ENCODE measurements at places on chromosomes 2 and 18.

DNA sequence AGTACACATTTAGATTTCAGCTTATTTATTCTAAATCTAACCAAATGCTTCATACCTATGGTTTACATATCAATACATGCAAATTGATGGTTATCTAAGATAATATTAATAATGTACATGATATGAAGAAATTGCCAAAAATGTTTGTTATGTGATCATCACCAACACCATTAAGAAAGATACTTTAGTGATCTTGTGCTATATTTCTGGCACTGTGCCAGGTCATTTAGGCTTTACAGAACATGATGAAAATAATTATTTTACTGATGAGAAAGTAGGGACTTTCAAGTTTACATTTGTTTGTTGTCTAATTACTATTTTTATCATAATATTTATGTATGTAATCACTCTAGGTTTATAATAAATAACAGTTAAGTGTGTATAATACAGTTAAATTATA, 158.3 kb downstream of the GULP1 start:
- no peak for DNase-seq

DNA sequence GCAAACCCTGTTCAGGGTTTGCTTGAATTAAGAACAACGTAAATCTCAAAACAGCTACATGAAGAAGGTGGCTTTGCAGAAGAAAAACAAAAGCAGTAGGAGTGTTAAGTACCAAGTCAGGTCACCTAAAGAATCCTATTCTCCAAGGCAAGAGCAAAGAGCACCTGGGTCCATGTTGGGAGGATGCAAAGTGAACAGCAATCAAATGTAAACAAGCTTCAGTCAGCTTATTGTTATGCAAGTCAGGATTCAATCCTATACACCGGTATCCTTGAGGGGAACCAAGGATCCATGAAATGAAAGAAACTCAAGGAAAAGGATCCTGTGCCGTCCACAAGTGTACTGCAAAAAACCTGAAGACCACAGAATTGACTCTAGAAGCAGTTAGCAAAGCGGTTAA, 261.0 kb upstream of the DDX18 start:
- no peak for DNase-seq

DNA sequence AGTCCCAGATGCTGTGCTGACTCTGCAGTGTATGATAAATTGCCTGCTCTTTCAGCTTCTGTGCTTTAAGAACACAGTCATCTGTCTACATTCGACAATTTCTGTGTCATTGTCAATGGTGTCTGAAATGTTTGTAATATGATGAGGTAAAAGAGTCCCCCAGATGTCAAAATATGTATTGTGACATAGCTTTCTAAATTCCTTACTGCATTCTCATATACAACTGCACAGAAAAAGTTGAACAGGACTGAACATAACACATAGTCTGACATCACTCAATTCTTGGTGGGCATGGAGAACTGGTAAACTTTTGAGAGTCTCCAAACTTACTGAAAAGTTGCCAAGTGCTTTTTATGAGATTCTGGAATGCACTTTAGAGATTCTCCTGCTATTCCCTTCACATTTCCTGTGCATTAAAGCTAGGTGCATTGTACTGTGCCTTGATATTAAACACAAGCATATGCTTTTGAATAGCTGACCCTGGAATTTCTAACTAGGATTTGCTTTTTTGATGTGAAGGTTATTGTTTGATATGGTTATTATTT, 48.1 kb upstream of the ARHGAP28 start:
- no peak for DNase-seq

DNA sequence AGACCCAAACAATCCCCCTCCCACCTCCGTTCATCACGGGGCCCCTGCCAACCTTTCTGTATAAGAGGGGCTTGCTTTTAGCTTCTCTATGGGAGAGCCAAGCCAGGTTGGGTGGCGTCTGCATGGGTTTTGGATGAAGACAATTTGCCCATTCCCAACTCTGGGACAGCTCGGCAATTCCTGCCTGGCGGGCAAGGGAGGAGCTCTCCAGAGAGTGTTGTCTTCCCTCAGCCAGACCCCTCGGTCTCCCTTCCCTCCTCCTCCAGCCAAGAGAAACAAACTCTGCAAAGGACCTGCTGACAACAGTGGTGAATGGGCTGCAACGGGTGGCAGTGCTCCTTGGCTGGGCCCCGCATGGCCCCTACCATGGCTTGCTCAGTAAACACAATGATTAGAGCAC, 267.2 kb upstream of the HDAC4 start:
- DNase-seq: no peak

DNA sequence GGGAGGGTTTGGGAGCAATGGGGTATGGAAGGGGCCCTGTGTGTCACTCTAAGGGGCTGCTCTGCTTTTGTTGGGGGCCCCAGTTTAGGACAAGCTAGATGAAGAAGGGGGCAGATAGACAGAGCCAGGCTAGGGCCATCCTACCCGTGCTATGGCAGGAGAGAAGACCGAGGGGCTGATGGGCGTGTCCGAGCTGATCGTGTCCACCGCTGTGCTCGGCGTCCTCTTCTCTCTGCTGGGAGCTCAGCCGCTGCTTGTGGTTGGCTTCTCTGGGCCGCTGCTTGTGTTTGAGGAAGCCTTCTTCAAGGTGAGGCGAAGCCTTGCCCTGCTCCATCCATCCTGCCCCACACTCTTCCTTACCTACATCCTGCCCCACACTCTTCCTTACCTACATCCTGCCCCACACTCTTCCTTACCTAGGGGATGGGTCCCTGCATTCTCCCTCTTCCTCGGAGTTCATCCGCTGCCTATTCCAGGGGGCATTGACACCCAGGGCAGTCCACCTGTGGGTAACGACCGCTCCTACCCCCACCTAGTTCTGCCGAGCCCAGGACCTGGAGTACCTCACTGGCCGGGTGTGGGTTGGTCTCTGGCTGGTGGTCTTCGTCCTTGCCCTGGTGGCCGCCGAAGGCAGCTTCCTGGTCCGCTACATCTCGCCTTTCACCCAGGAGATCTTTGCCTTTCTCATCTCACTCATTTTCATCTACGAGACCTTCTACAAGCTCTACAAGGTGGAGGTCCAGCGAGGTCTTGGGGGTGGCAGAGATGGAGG, 8.9 kb downstream of the SLC4A3 start:
- DNase-seq: no peak

- no peak for DNase-seq
Measured at GRCh38 chr18:49055754-49056172, 105.0 kb upstream of the SMAD7 start.

DNA sequence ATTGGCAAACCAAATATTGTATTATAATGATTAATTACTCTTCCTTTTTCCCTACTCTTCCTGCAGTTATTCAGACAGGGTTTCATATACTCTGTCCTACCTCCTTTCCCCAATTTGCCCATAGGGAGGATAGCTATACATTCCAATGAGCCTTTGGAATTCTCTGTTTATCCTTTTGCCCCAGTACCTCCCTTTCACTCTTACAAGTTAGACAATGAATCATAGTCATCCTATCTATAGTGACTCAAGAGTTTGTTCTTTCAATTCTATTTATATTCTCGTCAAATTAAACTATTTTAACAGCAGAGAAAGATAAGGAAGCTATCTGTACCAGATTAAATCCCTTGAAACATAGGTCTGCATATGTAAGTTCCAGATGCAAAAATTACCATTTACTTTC, 437.5 kb downstream of the NR4A2 start:
- DNase-seq: no peak

DNA sequence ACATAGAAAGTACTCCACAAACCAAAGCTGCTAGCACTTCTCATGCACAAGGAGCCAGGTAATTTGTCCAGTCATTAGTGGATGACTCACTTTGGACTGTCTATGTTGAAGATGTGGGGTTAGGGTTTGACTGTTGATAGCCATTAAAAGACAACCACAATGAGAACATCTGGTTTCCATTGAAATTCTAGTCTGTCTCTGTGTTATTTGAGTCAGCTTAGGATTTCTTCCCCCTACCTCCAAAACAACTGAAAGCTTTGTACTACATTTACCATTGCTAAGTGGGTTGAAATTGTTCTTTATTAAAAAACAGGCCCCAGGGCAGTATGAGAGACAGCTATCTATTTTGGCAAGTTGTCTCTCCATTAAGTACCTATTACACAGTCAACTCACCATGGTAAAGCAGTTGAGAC, 50.2 kb upstream of the ANKRD44 start:
- no peak for DNase-seq

DNA sequence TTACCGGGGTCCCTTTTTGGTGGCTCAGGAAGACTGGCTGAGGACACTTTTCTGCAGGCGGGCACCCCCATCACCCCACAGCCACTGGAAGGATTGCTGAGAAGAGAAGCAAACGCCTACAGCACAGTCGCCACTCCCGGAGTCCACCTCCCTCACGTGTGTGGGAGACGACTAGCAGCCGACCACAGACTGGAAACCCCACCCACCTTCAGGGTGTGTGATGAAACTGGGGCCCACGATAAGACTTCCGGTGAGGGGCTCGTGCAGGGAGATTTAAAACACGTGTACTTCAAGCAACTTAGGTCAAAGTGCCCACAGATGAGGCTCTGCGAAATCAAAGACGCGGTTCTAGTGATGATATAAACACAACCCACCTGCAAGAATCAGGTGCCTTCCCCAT, 26.3 kb downstream of the MBP start:
- no peak for DNase-seq

DNA sequence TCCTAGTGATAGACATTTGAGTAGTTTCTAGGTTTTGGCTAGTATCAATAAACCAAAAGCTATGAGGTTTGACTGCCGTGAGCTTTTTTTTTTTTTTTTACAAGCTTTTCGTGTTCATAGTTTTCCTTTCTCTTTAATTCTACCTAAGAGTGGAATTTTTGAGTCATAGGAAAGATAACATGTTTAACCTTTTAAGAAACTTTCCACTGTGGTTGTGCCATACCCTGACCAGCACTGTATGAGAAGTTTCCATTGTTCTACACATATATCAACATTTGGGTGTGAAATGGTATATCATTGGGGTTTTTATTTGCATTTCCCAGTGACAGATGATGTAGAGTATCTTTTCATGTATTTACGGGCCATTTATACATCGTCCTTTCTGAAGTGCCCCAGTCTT, 31.7 kb downstream of the UBE2F start:
- no peak for DNase-seq

DNA sequence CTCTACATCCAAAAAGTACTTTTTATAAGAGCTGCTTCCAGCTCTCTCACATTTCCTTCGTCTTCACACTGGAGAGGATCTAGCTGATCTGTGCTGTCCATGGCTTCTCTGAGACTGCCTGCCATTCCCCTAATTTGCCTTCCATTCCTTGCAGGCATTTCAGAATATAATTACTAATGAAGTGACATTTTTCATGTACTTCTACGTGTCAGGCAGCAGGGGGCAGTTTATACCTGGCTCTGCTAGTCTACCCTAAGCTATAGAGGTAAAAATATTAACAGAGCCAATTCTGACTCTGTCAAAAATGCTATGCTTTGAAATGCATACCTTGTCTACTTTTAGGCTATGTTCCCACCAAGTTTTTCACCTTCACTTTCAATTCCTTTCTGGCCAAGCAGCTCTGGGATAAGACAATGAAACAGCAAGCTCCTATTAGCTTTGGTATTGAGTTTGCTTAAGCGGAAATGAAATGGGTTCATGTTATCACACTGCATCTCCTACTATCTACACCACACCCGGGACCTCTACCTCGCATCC, 81.9 kb downstream of the MEP1B start:
- no peak for DNase-seq

GRCh38 chr2:12430407-12431133, 286.2 kb upstream of the TRIB2 start:
- DNase-seq: no peak

- no peak for DNase-seq
Measured at GRCh38 chr2:18788592-18788991, 199.2 kb upstream of the NT5C1B start.

DNA sequence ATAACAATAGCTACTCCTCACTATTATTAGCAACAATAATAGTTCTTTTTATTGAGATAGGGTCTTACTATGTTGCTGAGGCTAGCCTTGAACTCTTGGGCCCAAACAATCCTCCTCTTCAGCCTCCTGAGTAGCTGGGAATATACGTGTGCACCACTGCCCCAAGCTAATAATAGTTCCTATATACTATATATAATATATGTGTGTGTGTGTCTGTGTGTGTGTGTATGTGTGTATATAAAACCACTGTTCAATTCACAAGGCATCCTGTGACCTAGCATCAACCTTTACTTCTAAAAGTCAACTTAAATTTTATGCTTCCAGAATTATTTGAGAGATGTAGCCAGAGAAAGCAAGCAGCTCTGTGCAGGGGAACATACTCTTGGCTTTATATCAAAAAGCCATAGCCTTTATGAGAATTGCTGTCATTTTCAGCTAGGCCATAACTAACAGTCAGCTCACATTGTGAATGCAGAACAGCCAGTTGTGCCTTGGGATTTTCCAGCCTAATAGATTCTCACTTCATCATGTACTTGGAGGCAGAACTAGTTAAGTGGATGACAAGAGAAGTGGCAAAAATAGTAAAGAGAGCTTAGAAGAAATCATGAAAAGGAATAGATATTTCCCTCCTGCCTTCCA, 665.5 kb downstream of the NYAP2 start:
- no peak for DNase-seq
